ENCODE measurements at places on chromosomes 3 and 15.

DNA sequence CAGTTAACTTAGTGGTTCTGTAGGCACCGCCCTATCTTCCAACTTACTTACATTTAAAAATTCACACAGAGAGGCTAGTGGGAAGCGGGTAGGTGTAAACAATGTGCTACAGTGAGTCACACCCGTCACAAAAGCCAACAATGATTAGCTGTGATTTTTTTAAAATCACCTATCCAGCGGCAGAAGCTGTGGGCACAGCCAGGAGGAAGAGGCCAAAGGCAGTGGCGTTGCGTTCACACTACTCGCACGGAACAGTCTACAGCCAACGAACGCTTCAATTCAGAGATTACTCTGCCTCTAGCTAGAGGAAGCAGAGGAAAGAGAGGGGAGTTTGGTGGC lies 2.5 kb upstream of the NLGN1 start:
- no peak for DNase-seq

- DNase-seq = no peak
These were observed 119.1 kb upstream of the PLCL2 start for GRCh38 chr3:16765661-16766060.

- DNase-seq = no peak
These were observed 68.1 kb downstream of the TFRC start for GRCh38 chr3:196013587-196014487.

GRCh38 chr3:64140651-64141050 lies 84.6 kb downstream of the PRICKLE2 start:
- no peak for DNase-seq

GRCh38 chr15:60822403-60822802 lies 343.5 kb upstream of the ICE2 start:
- DNase-seq = no peak

- no peak for DNase-seq
These were observed 480.1 kb upstream of the ZNF385D start for GRCh38 chr3:22231061-22231460.

DNA sequence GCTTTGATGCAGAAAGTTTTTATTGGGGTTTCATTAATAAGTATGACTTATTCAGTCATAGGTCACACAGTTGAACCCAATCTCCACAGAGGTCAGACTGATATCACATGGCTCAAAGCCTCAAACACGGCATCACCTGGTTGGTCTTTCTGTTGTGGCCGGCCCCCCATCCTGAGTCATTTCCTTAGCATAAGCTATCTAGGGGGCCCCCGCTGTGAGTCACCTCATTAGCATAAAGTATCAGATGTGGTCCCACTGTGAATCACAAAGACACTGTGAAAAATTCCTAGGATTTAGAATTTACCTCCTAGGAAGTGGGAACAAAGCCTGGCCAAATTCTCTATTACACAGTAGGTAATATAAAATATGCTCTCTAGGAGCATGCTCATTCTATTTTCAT lies 502.2 kb downstream of the PYDC2 start:
- DNase-seq = no peak

- DNase-seq = no peak
These were observed 54.1 kb upstream of the ATP2C1 start for GRCh38 chr3:130839813-130840212.

DNA sequence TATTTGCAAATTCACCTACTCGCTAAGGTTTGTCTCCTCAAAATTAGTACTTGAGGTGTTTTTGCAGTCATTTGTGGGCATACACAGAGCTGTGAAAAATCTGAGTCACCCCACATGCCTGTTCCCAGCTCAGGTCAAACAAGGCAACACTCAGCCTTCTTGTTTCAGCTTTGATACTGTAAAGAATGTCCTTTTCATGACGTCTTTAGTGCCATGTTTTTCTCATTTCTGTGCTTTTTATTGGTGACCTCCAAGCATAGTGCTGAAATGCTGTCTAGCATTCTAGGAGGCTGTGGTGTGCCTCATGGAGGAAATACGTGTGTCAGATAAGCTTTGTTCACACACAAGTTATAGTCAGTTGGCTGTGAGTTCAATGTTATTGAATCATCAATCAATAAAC lies 8.8 kb downstream of the CAPN3 start:
- no peak for DNase-seq

GRCh38 chr3:114445233-114445632 lies 151.4 kb downstream of the TIGIT start:
- DNase-seq = no peak

DNA sequence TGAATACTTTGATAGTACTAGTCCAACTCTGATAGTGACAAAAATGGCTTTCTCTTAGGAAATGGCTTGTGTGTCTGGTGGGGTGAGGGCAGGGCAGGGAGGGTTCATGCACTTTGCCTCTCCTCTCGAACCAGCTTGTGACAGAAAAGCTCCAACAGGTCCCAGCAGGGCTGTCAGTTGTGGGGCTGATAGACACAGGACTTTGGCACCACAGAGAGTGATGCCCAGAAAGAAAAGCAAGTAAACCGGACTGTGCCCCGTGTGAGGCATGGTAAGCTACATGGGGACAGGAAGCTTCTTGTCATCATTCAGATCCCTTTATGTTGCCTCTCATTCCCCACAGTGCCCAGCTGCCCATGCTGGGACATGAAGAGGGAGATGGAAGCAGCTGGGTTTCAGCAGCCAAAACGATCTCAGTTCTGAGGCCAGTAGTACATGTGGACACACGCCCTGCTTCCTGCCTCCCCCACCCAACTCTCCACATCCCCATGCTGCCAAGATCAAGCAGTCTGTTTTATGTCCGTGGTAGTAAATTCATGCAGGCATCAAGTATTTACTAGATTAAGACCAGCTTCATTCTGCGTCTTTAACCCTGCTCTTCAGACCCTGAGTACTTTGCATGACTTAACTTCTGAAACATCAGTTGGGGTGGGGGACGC lies 29.7 kb upstream of the LIPC start:
- no peak for DNase-seq

DNA sequence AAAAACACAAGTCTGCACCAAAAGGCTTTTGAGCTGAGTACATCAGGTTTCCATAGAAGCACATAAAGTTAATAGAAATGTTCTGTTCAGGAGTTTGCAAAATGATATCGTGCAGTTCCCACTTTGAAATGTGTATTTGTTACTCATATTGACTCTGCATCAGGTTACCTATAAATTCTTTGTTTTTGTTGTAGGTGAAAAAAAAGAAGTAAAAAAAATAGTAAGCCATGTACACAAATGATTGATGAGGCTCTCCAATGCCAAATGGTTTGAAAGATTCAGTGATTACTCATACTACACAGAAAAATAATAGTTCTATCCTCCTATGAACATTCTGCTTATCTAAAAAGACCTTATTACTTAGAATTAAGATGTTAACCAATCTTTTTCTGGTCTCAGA lies 287.3 kb upstream of the MME start:
- no peak for DNase-seq

- DNase-seq = no peak
These were observed 69.0 kb downstream of the MYO1E start for GRCh38 chr15:59303633-59304032.

DNA sequence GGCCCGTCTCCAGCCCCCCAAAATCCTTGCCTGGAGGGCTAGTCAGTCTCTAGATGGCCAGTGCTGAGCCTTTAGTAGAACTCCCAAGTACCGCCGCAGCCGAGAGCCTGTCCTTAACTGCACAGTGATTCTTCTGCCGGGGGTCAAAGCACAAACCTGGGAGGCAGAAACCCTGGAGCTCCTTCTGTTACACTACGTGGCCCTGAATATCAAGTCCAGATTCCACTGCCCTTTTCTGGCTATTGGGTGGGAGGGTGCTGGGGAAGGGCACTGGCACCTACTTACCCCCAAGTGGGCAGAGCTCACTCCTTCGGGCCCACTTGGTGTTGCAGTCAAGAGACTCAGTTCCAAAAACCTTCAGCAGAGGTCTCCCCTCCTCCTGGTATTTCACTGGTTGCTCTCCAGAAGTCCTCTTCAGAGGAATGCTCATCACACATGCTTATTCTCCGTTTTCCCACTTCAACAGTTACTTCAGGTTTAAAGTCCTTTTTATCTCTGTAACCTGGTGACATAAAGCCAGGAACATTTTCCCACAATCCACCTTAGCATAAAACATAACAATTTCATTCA lies 10.8 kb downstream of the PDHB start:
- no peak for DNase-seq

- DNase-seq = no peak
These were observed 30.4 kb upstream of the FLNB start for GRCh38 chr3:57977818-57978235.

GRCh38 chr3:175159202-175159601 lies 300.1 kb downstream of the NAALADL2 start:
- DNase-seq = no peak

GRCh38 chr15:82587805-82588204 lies 47.5 kb upstream of the RPS17 start:
- DNase-seq = no peak

GRCh38 chr3:128784843-128785242 lies 58.9 kb downstream of the RAB7A start:
- DNase-seq = no peak

GRCh38 chr15:67509918-67510317 lies 11.0 kb upstream of the C15orf61 start:
- no peak for DNase-seq

DNA sequence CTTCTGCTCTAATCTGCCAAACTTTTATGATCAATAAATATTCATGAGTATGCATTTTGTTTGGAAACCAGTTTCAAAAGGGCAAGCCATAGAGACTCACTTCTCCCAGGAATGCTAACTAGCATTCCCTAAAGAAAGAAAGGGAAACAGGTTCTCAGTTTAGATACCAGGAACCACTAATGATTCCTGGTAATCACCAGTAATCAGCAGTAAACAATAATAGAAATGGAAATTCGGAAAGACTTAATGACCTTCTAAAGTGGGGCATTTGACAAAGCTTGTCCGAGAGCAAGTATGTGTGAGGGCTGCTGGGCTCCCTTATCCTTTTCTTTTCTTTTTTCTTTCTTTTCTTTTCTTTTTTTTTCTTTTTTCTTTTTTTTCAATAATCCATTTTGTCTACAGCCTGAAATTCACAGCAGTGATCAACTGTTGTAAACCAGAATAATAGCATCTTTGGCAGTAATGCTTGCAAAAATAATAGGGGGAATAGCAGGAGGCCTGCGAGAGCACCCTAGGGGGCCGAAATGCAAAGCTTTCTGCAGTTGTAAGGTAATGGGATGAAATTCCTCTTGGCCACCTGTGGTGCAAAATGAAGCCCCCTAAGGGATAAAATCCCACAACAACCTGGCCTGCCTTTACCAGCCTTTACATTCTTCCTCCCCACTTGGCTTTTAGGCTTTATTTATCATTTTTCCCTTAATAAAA lies 253.2 kb downstream of the ZPLD1 start:
- DNase-seq = no peak

DNA sequence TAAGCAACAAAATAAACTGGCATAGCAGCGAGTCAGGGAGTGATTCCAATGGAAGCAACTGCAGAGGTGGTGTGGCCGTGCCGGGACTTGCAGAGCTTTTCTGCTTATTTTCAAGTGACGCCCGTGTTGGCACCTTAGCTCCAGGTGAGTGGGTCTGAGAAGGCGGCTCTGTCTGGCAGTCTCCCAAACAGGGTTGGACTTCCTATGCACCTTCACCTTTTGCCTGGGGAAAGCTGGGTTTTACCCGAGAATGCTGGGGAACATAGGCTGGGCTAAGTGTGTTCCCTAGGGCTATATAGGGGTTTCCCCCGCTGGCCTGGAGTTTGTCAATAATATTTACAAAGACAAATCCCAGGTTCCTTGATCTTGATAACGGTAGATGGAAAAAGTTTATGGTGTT lies 179.9 kb upstream of the TBL1XR1 start:
- DNase-seq = no peak

DNA sequence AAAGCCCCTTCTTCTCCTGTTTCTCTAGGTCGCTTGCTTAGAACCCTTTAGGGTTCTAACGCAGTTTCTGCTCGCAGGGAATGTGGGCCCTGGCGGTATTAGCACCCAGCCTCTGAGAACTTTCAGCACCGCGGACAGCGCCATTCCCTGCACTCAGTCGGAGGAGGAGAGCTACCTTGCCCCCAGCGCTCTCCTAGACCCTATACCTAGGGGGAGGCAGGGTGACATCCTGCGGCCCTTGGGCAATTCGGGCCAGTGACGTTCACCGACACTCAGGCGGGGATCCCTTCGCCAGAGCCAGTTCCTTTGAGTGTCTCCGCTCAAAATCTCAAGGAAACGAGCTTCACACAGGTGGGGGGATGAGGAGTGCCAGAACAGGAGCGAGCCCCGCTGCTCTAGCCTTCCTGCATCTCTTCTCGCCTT lies 1.3 kb downstream of the SLC7A14 start:
- no peak for DNase-seq

DNA sequence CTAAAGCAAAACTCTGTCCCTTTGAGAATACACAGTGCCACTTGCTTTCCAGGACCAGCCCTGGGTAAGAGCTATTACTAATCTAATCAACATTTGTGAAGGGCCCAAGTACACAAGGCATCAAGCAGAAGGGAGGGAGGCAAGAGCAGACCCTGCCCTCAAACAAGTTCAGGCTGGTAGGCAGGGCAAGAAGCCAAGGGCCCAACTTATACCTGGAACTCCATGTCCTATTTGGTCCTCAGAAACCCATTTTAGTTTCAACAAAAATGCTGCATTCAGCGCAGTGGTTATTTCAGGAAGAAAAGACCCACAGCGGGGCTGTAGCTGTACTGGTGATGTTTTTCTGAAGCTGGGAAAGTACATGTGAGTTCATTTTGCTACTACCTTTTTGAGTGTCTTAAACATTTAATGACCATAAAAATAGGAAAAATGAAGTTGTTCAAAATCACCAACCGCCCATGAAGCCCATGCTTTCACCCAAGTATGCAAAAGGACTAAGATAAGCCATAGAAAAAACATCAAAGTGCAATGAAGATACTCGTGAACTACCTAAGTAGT lies 2.8 kb downstream of the RPS17 start:
- peak; percentile 72 for DNase-seq

- DNase-seq = peak; percentile 98
These were observed 114.0 kb downstream of the FNDC3B start for GRCh38 chr3:172153335-172153861.

GRCh38 chr15:83844742-83845141 lies 190.8 kb downstream of the ADAMTSL3 start:
- DNase-seq = no peak

GRCh38 chr3:141738891-141739363 lies 829 bp downstream of the RNF7 start:
- DNase-seq = no peak

DNA sequence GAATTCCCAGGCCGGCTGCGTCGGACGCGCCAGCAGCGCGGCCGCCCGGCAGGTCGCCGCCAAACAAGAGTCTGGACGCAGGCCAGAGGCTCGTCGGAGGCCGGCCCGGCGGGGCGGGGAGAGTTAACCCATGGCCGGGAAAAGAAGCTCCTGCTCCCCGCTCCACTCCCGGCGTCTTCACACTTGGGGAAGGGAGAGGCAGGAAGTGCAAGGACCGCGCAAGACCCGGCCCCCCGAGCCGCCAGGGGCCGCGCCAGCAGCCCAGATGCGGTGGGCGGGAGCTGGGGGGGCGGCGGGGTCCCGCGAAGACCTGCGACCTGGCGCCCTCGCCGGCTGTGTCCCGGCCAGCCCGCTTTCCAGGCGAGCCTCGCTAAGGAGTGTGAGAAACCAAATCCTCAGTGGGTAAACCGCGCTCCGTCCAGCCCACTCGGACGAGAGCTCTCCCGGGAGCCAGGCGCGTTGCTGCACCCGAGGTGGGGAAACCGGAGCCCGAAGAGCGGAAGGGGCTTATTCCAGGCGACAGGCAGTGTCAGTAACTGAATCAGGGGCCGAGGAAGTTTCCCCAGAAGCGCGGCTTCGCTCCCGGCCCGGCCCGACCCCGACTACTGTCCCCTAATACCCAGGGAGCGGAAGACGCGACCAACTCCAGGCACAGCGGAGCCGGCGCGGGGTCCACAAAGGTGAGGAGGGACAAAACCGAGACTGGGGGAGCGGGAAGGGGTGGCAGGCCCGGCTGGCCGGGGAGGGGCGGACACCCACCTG lies 721 bp downstream of the ADAMTS7 start:
- DNase-seq = no peak

- DNase-seq = no peak
These were observed 23.7 kb downstream of the TCF12 start for GRCh38 chr15:56942118-56942517.
